ENCODE measurements at places on chromosomes 2 and 18.
A peak's percentile ranks its signal among the peaks of the same experiment; 100 is the strongest.

DNA sequence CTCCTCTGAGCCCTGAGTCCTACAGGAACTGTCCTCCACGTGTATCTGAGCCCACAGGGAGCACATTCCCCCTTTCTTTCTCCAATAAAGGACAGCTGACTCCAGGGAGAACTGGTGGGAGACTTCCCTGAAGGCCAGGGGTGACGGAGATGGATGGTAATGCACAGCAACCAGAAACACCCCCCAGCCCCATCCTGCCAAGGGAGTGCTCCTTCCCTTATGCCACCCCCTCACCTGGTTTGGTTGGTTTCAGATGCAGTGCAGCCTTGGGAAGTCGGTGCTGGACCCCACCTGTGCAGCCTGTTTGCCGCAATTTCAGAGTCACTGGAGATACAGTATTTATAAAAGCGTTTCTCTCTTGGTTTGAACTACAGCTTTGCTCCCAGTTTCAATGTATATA, 24.0 kb downstream of the GPR55 start:
- no peak for DNase-seq

GRCh38 chr2:190904640-190905261, 24.1 kb downstream of the GLS start:
- DNase-seq: no peak

DNA sequence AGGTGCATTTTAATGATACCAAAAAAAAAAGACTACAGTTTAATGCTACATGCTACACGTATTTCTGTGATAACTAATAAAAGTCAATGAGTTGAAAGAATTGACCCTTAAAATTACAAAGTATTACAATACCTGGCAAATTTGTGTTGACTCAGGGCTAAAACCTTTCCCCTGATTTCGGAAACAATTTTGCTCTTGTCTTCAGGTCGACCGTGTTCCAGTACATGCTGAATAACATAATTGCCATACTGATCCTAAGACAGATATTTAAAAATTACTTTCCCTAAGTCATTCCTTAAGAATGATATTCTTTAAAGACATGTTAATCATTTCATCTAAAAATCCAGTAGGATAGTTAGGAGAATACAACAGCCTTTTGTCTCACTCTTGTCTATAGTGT, 29.8 kb upstream of the SDC1 start:
- no peak for DNase-seq

- DNase-seq: no peak
Observed at GRCh38 chr2:200028998-200029397, 73.6 kb downstream of the MAIP1 start.

DNA sequence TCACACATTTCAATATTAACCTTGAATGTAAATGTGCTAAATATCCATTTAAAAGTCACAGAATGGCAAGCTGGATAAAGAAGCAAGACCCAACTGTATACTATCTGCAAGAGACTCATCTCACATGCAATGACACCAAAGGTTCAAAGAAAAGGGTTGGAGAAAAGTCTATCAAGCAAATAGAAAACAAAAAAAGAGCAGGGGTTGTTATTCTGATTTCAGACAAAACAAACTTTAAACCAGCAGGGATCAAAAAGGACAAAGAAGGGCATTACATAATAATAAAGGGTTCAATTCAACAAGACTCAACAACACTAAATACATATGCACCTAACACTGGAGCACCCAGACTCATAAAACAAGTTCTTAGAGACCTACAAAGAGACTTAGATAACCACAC, 14.5 kb upstream of the UNC80 start:
- no peak for DNase-seq

GRCh38 chr2:117960231-117960630, 53.6 kb downstream of the CCDC93 start:
- no peak for DNase-seq

- DNase-seq: no peak
Observed at GRCh38 chr2:73107211-73107926, 5.4 kb downstream of the RAB11FIP5 start.

DNA sequence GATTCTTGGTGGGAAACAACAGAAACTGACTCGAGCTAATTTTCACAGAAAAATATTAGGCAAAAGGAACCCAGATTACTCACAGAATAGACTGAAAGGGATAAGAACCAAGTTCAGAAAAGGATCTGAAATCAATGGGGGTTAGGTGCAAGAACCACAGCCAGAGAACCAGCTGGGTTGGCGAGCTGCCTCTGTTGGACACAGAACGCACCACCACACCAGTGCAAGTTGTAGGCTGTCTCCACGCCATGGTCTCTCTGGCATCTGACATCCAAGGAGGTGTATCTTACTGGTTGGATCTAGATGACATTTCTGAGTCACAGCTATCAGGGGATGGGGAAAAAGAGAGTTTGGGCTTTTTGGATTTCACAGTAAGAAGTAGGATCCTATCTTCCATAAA, 18.6 kb upstream of the ONECUT2 start:
- DNase-seq: no peak

- DNase-seq: peak; percentile 42
Observed at GRCh38 chr2:234690569-234691213, 193.8 kb upstream of the ARL4C start.

GRCh38 chr2:147255812-147256211, 589.0 kb upstream of the ACVR2A start:
- no peak for DNase-seq

DNA sequence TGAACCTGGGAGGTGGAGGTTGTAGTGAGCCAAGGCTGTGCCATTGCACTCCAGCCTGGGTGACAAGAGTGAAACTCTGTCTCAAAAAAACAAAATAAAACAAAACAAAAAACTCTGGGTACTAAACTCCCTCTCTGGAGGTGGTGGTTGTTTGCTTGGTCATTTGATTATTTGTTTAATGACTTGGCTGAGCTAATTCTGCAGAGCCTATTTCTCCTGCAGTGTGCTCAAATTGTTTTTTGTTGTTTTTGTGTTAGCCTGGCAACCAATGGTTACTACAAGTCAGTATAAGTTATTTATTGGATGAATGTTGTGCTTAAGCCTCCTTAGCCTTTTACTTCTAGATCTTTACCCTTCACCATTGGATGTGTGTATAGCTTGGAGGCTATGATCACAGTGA, 387.5 kb downstream of the ADCYAP1 start:
- no peak for DNase-seq

DNA sequence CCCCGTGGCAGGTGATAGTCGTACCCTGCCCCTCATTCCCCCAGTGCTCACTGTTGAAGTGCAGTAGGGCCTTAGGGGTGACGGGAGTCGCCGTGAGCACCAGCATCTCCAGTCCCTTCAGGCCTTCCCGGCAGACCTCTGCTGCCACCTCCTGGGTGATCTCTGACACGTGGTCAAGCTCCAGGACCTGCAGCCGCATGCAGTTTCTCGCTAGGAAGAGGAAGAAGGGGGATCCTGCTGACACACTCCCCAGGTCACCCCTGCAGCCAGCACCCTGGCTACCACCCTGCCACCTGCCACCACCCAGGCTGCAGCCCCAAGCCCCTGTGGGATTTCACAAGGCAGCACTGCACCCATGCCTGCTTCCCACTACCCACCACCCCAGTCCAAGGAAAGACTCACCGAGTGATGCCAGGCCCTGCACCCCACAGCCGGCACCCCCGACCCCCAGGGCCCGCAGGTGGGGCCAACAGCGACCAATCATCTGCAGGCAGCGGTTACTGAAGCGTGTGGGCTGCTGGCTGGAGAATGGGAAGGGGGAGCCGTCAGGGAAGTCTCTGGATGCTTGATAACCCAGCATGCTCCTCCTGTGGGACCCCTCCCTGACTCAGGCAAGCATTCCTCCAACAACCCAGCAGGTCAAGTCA, 23.8 kb downstream of the FBXO41 start:
- DNase-seq: peak; percentile 21

DNA sequence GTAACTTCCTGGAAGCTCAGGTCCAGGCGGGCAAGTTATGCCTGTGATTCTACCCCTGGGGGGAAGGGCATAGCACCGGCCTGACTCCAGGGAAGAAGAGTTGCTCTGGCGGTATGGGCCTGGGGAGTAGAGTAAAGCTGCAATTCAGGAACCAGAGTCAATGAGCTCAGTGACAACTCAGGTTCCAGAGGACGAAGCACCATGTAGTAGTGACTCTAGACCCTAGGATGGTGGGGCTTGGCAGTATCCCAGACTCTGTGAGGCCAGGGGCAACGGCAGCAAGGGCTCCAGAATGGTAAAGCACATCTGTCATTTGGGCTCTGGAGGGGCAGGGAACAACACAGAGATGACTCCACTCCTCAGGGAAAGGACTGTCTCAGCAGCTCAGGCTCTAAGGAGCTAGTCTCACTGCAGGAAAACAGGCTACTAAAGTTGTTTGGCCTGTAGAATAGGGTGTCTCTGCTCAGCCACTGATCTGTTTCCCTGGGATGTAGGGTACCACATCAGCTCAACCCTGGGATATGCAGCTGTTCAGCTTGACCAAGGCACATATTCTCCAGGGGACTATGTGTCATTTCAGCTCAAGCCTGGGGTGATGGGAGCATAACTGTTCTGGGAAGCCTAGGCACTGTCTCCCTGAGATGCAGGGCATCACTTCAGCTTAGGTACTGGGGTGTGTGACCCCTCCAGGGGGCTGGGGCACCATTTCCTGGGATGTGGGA, 36.2 kb upstream of the RHOB start:
- no peak for DNase-seq

- DNase-seq: no peak
Observed at GRCh38 chr2:5690718-5691220, 1.4 kb upstream of the SOX11 start.

GRCh38 chr2:41966920-41967319, 80.9 kb upstream of the PKDCC start:
- DNase-seq: no peak

DNA sequence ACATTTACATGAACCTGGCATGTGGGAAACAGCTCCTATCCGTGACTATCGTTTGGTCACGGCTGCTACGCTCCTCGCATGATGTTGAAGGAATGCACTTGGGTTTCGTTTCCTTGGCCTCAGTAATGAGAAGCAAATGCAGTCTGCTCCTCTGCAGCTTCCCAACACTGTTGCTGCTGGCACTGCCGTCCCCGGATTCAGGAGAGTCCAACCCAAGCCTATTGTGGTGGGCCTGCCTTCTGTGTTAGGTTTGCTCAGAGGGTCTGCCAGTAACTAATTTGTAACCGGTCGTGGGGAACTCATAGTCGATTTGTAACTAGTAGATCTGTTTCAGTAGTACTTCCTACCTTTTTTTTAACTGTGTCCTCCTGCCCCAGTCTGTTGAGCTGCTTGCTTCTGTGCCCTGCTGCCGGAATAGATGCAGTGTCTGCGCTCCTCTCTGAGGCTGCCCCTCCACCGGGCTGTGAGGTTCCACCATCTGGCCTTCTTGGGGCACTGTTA, 58.4 kb downstream of the WDSUB1 start:
- DNase-seq: no peak

GRCh38 chr2:140506606-140507005, 1624.2 kb downstream of the LRP1B start:
- DNase-seq: no peak

GRCh38 chr2:85718009-85718391, 23.8 kb downstream of the GNLY start:
- no peak for DNase-seq

DNA sequence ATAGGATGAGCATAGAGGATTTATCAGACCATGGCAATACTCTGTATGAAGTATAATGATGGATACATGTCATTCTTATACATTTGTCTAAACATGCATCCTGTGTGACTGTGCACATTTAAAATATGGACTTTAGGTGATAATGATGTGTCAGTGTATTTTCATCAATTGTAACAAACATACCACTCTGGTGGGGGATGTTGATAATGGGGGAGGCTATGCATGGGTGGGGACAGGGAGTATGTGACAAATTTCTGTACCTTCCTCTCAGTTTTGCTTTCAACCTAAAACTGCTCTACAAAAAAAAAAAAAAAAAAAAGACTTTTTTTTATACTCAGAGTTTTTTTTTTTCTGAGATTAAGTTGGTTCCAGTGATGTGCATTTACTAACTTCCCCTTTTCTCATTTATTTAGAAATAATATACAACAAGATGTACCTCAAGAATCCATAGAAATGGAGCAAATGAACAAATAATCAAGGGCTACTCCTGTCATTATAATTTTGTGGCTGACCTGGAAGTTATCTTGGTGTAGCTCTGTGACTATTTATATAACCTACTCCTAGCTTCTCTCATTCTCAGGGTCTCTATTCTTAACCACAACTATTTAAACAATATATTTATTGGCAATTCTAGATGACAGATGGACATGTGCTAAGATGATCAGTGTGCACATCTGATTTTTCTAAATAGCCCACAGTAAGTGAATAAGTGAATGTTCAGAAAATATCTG, 108.9 kb upstream of the ITGA4 start:
- no peak for DNase-seq

DNA sequence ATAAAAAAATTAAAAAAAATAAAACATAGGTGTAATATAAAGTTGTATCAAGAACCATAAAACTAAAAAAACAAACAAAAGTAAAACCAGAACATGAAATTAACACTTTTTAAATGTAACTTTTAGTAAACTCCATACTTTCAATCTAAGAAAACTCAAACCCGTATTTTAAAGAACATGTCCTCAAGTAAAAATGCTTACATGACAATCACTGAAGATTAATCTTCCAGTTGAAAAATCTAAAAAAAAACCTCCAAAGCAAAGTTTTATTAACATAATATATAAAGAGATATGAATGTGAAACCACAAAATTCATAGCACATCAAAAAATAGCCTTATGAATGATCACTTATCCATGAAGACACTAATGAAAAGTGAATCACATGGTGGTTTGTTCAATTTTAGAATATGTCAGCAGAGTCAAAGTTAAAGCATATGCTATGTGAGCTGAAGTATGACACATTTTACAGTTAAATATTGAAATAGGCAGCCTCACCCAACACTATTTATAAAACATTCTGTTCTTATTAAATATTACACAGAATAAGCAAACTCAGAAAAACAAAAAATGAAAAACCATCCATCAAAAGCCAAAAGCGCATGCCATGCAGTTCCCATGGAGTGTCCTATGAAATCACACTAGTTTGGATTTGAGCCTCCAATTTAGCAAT, 23.1 kb upstream of the CHAC2 start:
- no peak for DNase-seq

DNA sequence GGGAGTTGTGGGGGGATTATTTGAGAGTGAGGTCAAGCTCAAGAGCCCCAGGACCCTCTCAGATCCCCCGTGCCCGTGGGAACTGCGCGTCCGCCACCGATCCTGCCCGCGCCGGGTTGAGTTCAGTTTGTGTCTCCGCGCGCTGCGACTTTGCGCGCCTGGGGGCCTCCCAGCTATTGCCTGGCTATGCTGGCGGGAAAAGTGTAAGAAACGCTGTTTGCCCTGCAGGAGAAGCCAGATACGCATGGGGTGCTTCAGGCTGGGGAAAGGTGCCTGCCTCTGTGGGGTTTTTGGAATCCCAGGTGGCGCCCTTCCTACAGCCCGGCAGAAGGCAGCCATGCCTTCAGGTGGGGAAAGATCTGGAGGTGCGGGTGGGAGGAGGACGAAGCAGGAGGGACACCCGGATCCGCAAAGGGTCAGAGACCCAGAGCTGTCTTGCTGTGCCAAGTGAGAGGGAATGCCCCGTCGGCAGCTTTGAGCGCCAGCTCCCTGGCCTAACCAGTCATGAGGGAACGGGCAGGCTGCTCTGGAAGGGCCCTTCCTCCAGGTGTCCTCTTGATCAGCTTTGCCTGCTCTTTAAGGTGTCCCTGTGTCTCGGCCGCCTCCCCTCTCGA, 22.5 kb downstream of the TEX44 start:
- no peak for DNase-seq
